Dorsolateral prefrontal cortex (tissue), 122 donors: ENCODE measurements at places on chromosomes 11 and 22.

- DNase-seq, result no peak
Measured at GRCh38 chr11:5992604-5993251, 5.9 kb upstream of the OR52L1 start.

DNA sequence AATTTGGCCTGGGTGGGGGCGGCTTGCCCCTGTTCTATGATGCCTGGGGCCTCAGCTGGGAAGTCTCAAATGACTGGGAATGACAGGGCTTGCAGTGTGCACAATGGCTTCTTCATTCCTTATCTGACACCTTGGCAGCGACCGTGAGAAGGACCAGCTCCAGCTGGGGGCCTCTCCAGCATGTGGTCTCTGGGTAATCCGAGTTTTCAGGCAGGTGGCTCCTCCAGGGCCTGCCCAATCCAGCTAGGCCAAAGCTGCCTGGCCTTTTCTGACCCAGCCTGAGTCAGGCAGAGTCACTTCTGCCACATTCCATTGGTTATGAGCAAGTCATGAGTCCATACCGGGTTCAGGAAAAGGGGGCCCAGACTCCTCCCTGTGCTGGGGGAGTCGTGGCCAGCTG is 646.0 kb downstream of the OPCML start:
- DNase-seq, result no peak

GRCh38 chr22:28815111-28815510 is 14.7 kb upstream of the XBP1 start:
- no peak for DNase-seq

DNA sequence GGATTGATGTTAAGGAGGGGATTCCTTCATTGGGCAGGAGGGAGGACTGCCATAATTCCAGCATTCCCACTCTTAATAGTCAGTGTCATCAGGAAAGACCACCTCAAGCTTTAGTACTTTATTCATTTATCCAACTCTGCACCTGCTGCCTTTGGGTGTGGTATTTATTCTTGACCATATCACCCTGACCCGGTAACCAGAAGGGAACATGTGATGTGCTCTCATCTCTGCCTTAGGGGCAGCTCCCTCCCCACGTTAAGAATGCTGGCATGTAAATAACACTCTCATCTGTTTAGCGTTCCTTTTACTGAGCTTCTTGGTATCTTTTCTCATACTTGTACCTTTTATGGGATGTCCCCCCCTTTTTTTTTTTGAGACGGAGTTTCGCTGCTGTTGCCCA is 7.7 kb downstream of the CAT start:
- no peak for DNase-seq

DNA sequence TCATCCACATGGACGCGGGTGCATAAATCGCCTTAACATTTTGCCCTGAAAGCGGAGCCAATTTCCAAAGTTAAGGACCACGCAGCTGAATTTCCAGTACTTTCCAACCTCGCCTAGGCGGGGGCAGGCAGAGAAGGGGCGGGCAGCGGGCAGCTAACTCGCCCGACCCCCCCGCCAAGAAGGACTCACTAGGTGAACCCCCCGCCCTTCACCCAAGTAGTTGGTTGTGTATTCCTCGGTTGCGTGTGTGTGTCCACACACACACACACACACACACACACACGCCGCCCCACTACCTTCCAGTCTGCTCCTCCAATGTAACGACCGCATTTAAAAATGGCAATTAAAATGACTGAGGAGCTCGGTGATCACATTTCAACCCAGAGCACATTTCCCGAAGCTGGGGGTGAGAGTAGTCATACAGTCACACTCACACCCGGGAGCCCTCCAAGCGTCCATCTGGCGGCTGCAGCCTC is 1.4 kb downstream of the TENM4 start:
- DNase-seq, result no peak

DNA sequence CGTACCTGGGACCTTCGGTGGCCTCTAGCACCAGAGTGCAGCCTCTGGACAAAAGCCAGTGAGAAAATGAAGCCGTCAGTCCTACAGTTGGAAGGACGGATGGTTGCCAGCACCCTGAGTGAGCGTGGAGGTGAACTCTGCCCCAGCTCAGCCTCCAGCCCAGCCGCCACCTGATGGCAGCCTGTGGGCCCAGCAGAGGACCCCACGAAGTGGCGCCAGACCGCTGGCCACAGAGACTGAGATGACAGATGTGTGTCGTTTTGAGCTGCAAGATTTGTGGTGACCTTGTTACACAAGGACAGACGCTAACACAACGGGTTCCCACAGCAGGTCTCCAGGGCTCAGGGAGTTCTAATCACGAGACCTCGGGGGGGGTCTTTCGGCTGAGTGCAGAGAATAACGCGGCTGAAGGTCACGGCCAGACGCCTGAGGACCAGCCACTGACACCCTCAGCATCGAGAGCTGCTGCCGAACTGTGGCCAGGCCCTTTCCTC is 75.0 kb downstream of the BRD1 start:
- DNase-seq, result no peak

- no peak for DNase-seq
Measured at GRCh38 chr11:7524462-7525235, 10.8 kb downstream of the PPFIBP2 start.

DNA sequence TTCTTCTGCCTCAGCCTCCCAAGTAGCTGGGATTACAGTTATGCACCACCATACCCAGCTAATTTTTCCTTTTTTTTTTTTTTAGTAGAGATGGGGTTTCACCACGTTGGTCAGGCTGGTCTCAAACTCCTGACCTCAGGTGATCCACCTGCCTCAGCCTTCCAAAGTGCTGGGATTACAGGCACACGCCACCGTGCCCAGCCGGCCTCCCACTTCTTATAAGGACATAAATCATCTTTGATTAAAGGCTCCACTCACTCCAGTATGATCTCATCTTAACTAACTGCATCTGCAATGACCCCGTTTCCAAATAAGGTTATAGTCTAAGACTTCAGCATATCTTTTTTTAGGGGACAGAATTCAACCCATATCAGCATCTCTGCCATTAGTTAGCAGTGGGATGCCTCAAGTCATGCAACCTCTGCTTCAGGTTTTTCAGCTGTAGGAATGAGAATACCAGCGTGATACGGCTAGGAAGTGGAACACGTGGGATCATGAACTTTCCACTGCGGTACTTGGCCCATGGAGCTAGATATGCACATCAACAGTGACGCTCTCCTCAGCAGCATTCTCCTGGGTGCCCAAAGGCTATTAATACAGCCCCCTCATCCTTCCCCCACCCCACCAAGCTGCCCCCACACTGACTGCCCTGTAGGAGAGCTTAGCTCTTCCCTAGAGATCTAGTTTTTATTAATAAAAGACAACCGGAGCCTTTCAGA is 41.4 kb downstream of the MCHR1 start:
- no peak for DNase-seq

- DNase-seq, result no peak
Measured at GRCh38 chr11:559712-560304, 730 bp downstream of the LMNTD2 start.

DNA sequence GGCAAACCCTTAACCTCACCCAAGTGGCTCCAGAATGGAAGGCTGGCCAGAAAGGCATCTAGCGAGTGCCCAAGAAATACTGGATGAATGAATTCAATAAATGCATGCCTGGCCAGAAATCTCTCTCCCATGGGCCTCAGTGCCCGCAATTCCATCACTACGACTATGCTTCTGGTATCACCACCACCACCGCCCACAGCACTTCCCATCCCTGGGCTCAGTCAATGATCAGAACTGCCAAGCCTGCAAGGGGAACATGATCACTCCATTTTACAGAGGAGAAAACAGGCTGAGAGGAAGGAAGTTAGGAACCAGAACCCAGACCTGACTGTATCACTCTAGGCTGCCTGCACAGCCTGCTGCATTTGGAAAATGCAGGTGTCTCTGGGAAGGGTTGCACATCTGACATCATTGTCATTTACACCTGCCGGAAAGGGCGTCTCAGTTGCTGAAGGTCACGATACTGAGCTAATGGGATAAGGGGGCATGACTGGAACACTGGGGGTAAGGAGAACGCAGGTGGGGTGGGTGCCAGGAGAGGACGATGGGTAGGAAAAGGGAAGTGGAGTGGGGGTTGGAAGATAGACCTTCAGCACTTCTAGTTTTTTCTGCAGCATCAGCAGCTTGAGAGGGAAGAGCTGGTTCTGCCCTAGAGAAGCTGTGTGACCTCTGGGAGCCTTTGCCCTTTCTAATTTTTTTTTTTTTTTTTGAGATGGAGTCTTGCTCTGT is 3.2 kb downstream of the GPR152 start:
- DNase-seq, result no peak
